Heart right ventricle (tissue), 16 donors: ENCODE measurements at places on chromosomes 6 and 20. TPM values are rescaled to one million over a fixed set of nuclear protein-coding genes. Genes with fewer than 3 reads are reported as not detected.

MEI4 gene
- not detected for polyA plus RNA-seq

CPNE5 gene
- 18.4 TPM for polyA plus RNA-seq

OR12D3 gene
- not detected for polyA plus RNA-seq

SPINT3 gene
- not detected for polyA plus RNA-seq

PDE7B gene
- 5.9 TPM for polyA plus RNA-seq

MYLK4 gene
- 0.13 TPM for polyA plus RNA-seq

PTCHD4 gene
- polyA plus RNA-seq = 0.15 TPM

IL17F gene
- not detected for polyA plus RNA-seq

FOXS1 gene
- polyA plus RNA-seq = 6.0 TPM

MAP3K5 gene
- 8.3 TPM for polyA plus RNA-seq

ESR1 gene
- 0.09 TPM for polyA plus RNA-seq

HLA-A gene
- polyA plus RNA-seq = 450 TPM

ZBTB46 gene
- polyA plus RNA-seq = 10.3 TPM

ROS1 gene
- not detected for polyA plus RNA-seq

MYO6 gene
- 9.7 TPM for polyA plus RNA-seq

CST3 gene
- 633 TPM for polyA plus RNA-seq
